ENCODE measurements at places on chromosomes 2 and 18.

GRCh38 chr2:128520791-128521190 is 202.1 kb upstream of the HS6ST1 start:
- no peak for DNase-seq

GRCh38 chr2:10620481-10620880 is 69.3 kb downstream of the NOL10 start:
- no peak for DNase-seq

- no peak for DNase-seq
Measured at GRCh38 chr18:30094556-30094955, 948.0 kb downstream of the DSC3 start.

DNA sequence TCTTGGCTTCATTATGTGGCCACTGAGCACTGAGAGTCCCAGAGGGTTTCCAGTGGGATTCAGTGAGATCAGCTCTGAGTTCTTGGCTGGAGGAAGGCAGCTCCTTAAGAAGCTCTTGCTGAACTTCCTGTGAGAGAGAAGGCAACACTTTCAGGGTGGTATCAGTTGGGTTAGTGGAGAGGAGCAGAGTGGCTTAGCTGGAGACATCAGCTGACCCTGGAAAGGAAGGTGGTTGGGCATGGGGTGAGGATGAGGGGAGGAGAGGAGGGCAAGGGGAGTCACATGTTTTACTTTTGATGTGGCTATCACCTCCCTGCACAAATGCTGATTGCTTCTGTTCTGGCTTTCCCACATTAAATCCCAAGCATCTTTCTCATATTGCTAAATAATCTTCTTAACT is 95.1 kb downstream of the ACOXL start:
- DNase-seq = no peak

- no peak for DNase-seq
Measured at GRCh38 chr2:19839438-19839837, 62.3 kb downstream of the TTC32 start.

DNA sequence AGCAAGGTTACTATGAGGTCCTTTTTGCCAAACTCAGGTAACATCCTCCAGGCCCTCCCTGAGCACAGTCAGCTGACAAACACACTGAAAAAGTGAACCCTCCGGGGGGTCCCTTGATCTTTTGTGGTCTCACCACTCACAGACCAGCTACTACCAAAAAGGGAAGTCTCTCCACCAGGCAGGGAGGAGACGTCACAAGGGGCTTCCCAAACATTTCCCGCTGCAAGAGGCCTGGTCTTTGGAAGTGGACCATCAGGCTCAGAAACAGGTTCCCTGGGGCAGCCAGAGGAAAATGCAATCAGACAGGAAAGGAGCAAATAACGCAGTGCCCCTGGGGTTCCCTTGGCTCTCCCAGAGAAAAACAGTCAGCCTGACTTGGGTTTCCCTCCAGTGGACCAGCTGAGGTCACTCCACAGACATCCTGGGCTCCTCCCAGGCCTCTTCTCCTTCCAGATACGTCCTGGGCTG is 38.7 kb upstream of the POMC start:
- DNase-seq = no peak

GRCh38 chr18:75344161-75344560 is 83.3 kb downstream of the SMIM21 start:
- no peak for DNase-seq

DNA sequence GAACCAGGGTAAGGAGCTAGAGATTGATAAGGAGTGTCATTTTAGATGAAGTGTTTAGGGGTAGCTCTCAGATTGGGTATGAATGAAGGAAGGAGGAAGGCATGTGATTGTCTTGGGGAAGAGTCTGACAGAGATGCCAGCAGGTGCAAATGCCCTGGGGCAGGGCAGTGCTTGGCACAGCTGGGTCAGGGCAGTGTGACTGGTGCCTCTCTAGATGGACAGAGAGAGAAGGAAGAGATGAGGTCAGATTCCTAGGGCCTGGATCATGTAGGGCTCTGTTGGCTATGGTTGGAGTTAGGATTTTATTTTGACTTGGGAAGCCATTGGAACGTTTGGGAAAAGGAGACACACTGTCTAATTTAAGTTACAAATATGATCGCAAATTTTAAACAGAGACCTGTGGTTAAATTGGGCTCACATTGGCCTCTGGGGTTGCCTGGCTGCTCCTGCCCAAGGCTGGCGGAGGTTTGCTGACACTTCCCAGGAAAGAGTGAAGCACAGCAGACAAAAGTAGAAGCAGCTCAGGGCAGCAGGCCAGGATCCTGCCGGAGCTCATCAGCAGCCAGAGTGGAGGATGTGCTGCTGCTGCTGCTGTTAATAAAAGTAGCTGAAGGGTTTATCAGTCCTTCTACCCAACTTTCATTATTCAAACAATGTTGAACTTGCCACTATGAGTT is 32.7 kb upstream of the FHL2 start:
- DNase-seq = no peak

DNA sequence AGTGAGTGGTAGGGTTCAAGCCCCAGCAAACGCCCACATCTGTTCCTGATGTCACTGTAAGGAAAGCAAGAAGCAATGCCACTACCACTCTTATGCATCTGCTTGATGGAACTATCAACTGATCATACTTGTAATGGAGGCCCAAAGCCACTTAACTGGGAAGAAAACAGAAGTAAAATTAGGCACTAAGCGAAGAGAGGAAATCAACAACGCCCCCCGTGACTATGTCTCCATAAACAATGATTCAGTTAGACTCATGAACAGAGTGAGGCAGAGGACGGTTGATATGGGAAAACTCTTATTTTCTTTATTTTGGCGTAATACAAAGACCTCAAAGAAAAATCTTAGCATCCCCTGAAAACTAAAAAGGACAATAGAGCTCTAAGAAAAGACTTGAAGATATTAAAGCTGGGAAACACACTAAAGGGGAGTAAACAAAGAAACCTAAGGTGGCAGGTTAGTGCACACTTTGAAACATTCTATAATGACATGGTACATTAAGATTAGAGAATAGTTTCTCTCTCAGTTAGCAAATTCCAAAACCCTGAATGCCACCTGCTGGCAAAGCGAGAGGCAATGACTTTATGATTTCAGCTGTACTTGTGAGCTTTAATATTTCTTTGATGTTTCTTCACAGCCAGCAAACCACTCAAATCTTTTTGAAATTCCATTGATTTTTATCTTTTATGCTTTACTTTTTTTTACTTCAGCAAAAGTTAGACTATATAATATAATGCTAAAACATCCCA is 86.5 kb downstream of the LRP2 start:
- DNase-seq = peak; percentile 8

DNA sequence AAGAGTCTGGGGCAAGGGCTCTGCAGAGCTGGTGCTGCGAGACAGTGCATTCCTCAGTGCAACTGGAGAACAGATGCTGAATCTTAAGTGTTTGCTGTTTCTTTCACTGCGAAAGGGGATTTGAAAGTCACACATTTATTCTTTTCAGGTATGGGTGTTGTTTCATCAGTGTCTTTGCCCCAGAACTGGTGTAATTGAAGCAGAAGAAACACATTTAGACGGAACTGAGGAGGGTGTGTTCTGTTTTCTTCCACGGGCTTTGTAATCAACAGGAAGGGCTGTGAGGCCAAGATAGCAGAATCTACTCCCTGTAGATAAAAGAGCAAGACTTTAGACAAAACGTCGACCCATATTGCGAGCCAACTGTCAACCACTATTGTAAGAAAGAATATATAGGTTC is 151.9 kb downstream of the EPHA4 start:
- DNase-seq = no peak

DNA sequence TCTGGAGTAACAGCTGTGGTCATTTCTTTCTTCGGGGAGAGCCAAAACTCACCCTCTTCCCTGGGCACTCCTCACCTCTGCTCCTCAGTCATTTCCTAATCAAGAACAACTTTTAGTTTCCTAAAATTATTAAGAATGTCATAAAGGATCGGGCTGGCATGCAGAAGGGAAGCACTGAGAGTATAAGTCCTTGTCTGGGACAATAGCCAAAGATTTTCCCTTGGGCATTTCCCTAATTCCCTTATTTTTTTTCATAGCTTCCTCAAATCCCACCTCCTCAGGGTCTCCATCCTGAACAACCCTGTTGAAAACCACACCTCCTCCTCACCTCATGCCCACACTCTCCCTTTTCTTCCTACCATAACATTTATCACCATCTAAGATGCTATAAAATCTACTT is 115.0 kb downstream of the MREG start:
- DNase-seq = no peak

GRCh38 chr18:70082430-70082829 is 123.1 kb downstream of the RTTN start:
- DNase-seq = no peak

Data from NCI-H2171 treated with DMSO at 0.1 percent for 48 hours (cell line).